ENCODE measurements at places on chromosomes 2 and 18.

GRCh38 chr2:3254442-3254941 is 123.1 kb downstream of the EIPR1 start:
- no peak for DNase-seq

DNA sequence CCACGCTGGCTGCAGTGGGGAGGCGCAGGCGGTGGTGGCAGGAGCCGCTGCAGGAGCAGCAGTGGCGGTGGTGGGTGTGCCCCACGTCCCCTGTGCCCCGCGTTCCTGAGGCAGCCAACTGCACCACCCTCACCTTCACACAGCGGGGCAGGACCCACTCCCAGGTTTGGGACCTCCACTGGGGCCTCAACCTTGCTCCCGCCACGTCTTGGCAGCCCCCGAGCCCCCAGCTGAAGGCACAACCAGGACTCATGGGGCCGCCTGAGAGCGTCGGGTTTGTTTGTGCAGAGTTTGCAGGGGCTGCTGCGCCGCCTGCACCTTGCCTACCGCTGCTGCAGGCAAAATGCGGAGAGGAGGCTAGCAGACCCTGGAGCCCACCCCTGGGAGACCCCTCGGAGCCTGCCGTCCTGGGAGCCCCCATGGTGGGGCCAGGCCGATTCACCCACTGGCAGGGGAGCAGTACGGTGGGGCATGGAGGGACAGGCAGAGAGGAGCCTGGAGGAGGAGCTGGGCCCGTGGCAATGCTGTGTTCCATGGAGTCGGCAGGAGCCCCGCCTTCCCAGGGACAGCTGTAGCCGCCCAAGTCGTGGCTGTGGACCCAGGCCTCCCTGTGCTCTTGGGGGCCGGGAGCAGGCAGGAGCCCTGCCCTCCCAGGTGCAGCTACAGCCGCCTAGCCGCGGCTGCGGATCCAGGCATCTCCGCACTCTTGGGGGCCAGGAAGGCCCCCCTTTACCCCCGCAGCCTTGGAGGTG is 14.7 kb upstream of the EML6 start:
- no peak for DNase-seq

DNA sequence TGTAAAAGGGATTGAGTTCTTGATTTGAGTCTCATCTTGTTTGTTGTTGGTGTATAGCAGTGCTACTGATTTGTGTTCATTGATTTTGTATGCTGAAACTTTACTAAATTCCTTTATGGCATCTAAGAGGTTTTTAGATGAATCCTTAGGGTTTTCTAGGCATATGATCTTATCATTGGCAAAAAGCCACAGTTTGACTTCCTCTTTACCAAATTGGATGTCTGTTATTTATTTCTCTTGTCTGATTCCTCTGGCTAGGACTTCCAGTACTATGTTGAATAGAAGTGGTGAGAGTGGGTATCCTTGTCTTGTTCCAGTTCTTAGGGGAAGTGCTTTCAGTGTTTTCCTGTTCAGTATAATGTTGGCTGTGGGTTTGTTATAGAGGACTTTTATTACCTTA is 4.8 kb downstream of the ANKAR start:
- DNase-seq = no peak

DNA sequence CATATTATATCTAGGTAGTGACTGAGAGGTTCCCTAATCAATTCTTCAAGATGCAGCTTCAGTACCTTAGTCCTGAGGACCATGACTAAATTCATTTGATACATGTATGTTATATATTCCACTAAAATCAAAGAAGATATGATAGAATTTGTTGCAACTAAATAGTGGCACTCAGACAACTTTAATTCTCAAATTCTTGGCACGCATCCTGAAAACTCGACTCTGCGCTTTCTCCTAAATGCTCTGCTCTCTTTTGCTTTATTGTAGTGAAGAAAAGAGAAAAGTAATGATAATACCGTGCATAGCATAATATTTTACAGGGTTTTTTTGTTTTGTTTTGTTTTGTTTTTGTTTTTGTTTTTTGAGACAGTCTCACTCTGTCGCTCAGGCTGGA is 475.3 kb downstream of the ARHGAP15 start:
- DNase-seq = no peak

GRCh38 chr18:77071711-77072292 is 60.8 kb downstream of the MBP start:
- DNase-seq = peak; percentile 73

GRCh38 chr18:22213333-22213973 is 44.1 kb downstream of the GATA6 start:
- DNase-seq = no peak

Data from activated CD8-positive, alpha-beta memory T cell treated with anti-CD3 and anti-CD28 coated beads, Interleukin-2, amount 50 U/mL, for 4 hours (primary cell).